ENCODE measurements at places on chromosomes 16 and 17. TPM values are rescaled to one million over a fixed set of nuclear protein-coding genes. Genes with fewer than 3 reads are reported as not detected.

GRCh38 chr16:81140930-81141780 is 45.0 kb upstream of the GCSH start:
- ATAC-seq = no peak

DNA sequence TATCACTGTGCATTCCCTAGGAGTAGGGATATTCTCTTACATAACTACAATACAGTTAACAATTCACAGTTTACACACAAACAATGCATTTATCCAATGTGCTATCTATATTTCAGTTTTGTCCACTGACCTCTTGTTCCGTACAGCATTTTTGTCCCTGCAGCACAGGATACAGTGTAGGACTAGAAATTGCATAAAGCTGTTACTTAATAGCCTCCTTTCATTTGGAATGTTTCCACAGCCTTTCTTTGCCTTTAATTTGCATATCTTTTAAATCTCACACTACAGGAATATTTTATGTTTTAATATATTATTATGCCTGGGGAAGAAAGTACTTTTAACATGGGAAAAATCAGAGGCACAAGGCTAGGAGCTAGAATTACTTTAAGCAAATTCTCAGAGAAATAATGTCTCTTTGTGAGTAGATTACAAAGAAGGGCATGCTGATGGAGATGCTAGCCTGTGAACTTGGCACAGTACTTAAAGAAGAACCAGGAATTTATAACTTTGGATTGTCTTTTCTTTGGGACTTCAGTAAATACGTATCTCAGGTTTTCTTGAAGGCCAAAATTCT is 144.3 kb downstream of the ITFG1 start:
- no peak for ATAC-seq

DNA sequence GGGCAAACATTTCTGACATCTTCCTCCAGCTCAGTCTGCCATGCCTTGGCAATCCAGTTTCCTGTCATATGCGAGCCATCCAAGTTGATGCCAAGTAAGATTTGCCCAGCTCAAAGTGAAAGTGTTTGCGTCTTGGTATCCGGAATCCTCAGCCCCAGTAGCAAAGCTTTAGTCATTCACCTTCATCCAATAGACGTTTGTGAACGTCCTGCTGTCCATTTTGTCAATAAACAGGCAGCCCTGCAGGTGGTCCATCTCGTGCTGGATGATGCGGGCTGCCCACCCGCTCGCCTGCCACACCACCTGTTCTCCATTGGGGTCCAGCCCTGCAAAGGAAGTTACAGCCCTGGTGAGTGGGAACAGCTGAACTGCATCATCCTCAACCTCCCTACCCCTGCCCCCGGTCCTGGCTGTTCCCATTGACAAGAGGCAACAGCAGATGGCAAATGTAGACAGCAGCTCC is 1.5 kb downstream of the PDF start:
- ATAC-seq = no peak

GRCh38 chr17:40479754-40480480 is 21.5 kb downstream of the TNS4 start:
- no peak for ATAC-seq

GRCh38 chr16:83968891-83969649 is 1.0 kb downstream of the NECAB2 start:
- no peak for ATAC-seq

DNA sequence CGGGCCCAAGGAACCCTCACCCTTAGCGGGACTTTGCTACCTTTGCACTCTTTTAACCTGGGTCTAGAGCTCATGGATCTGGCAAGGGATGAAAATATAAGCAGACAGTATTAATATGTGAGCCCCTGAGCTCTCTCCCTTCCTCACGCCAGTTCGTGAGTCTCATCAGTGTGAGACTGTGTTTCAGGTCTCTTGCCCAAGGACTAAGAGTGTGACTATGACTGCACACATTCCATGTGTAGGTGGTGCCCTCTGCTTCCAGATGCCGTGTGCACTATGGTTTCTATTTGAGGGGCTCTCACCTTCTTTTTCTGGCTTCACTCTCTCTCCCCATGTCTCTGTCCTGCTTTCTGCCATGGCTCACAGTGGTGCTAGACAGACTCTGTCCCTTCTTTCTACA is 40.5 kb downstream of the DHRS7B start:
- ATAC-seq = peak; percentile 32

DNA sequence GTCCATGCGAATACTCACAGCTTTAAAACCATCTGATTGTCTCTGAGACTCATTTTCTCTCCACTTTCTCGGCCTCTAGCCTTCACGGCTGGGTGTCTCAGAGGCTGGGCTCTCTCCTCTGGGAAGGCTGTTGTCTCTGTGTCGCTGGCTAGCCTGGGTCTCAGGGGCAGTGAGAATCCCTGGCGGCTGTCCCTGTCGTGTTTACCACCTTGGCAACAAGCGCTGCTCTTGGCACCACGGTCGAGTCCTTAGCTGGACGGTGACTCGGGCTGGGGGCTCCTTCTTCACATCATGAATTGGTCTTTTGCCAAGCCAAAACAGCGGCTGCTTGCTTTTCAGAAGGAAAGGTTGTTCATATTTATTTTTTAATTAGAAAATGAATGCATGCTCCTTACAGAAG is 81.1 kb downstream of the MSI2 start:
- ATAC-seq = no peak

- ATAC-seq = no peak
These were observed 177.8 kb upstream of the GSE1 start for GRCh38 chr16:85435286-85435685.

DNA sequence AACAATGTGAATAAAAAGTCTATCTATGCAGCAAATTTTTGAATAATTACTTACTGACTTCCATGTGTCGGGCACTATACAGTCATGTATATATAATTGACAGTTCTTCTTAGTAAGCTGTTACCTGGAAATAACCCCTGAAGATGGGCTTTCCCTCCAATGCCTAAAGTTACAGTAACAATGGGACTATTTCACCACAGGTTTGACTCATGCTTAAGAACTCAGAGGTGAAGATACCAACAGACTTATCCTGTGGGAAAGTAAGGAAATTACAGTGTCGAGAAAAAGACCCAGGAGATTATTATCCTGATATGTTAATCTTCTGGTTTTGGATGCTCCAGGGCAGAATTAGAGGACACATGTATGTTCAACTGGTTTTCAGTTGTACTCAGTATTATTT is 601.5 kb upstream of the SOX9 start:
- no peak for ATAC-seq

- no peak for ATAC-seq
These were observed 20.8 kb downstream of the CIBAR2 start for GRCh38 chr16:85091522-85091910.

DNA sequence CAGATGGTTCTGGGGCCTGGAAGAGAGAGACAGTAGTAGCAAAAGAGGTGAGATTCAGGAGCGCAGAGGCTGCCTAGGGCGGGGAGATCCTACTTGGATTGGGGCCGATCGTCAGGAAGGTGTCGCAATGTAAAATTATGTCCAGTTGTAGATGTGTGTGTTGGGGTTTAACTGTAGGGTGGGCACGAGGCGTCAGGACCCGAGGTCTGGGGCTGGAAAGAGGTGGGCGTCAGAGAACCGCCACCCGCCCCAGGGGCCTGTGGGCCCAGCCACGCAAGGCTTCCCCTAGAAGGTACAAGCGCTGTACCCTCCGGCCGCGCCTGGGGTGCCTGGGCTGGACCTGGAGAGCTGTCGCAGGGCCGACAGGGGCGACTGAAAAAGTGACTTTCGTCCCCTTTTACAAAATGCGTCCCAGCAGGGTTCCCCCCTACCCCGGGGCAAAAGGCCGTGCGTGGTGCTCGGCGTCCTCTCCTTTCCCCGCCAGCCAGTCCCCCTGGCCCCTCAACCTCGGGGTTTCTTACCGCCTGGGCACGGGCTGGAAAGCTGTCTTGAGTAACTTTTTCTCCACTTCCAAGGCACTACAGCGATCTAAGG is 2.8 kb downstream of the IRX3 start:
- no peak for ATAC-seq

DNA sequence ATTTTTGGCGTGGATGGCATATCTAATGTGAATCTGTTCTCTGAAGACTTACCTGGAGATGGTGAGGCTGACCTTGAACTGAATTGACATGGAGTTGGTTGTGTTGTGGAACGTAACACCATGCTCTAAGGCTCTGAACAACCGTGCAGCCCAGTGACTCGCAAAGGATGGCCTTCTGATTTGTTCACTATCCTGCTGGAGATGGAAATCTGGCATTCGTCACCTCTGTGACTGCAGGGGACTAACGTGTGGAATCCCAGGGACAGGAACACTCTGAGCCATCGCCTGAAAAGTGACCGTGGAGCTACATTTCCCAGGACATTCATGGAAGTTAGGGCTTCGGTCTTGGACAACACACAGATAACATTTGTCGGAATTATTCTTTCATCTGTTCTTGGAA is 61.1 kb downstream of the BANP start:
- no peak for ATAC-seq

DNA sequence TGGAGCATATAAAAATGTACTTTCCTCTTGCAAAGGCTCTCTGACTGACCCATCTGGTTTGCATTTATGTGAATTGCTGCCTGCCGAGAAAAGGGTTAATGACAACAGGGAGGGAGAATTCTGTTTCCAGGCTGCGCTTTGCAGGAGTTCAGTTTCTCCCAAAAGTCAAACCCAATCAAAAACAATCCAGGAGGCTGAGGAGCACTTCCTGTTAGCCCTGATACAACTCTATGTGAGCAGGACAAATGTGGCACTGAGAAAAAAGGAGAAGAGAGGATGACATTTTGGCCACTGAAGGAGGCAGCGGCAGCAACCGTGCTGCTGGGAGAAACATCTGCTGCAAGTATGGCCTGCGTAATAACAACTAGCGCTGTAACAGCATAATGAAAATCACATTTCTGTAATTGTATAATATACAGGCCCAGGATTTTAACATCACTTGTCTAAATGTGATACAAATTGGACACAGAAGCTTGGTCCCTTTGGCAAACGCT is 26.8 kb upstream of the ELAC2 start:
- no peak for ATAC-seq

DNA sequence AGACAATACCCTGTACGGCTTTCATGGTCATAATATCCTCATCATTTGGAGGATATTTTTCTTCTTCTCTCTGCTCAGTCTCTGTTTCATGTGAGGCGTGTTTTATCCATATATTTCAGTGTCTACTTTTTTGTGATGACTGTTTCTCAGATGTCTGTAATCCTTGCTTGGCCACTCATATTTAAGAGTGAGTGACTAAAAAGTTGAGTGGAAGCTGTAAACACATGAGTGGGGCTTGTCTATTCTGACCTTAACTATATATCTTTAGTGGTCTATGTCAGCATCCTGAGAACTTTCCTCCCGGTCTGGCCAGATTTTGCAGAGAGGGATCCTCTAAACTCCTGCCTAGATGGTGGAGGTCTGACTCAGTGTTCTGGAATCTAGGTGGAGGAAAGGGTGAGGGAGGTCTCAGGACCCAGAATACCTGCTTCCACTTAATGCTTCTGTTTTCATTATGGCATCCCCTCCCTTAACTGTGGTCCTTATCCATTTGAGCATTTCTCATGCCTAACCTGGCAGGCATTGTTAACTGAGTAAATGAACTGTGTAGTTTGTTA is 6.0 kb downstream of the DDX19B start:
- ATAC-seq = no peak

- ATAC-seq = no peak
These were observed 103.7 kb downstream of the GRIN2A start for GRCh38 chr16:10078541-10078949.

- no peak for ATAC-seq
These were observed 120.6 kb downstream of the XYLT1 start for GRCh38 chr16:17350207-17350606.

DNA sequence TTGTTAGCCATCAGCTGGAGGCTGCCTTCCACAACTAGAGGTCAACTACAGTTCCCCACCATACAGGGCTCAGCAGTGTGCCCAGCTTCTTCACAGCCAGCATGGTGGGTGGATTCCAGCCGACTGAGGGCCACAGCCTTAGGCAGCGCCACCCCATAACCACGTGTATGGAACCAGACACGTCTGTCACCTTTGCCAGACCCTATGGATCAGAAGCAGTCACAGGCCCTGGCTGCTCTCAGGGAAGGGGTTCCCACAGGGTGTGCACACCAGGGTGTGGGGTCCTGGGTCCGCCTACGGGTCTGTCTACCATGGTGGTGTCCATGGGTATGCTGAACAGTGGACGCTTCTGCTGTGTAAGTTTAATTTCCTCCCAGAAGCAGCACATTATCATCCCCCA is 265.0 kb upstream of the FOXF1 start:
- ATAC-seq = no peak

DNA sequence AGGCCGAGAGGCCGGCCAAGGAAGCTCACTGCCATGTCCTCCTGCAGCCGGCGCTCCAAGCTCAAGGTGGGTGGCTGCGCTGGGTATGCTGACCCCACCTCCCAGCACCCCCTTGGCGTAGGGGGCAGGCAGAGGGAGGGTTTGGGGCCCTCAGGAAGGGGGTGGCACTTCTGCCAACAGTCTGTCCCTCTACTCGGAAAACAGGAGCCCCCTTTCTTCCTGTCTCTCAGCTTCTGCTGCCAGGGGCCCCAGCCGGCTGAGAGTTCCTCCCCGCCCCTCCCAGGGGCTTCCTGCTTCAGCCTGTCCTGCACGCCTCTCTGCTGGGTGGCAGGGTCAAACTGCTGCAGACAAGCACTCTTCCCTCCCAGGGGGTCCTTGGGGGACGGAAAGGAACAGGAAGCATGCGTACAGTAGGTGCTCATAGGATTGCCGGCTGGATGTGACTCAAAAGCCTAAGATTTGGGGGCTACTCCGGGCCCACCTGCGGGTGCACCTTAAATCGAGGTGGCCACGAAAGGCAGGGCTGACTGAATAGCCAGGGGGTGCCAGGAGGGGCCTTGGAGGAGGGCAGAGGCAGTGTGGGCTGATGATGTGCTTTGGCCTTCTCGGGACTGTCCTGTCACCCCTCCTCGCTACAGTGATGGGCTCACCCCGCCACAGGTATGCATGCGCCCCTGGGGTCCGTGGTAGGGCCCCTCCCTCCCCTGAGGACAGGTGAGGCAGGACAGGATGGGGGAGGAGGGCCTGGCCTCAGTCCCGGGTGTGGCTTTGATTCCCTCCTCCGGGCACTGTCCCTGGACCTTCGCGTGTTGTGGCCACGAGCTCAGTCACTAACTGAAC is 4.0 kb downstream of the CBX2 start:
- ATAC-seq = no peak

DNA sequence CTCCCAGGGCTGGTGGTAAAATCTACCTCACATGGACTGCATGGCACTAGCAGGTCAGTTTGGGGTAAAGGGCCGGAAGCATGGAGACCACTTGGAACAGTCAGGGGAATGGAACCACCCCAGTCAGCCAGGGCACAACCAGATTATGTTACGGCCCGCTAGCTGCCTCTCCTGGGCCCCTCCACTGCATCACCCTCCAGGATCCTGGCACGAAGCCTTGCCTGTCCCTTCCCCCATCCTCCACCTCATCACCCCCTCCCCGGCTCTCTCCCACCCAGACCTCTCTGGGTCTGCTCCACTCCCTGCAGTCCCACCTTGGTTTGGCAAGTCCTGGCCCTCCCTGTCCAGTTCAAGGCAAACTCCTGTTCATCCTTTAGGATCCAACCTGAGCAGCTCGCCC is 91.7 kb downstream of the CLEC16A start:
- ATAC-seq = no peak

- no peak for ATAC-seq
These were observed 436.8 kb downstream of the CA10 start for GRCh38 chr17:51721730-51722129.

OR4D1 gene
- total RNA-seq = not detected

FLOT2 gene
- 71.6 TPM for total RNA-seq

SYT17 gene
- 9.0 TPM for total RNA-seq

CA4 gene
- total RNA-seq = 2.2 TPM

ACE gene
- total RNA-seq = 7.0 TPM
